Activated T-cell treated with anti-CD3 and anti-CD28 coated beads, Interleukin-2, amount 50 U/mL, for 72 hours (primary cell): ENCODE measurements at places on chromosomes 2 and 18. TPM values are rescaled to one million over a fixed set of nuclear protein-coding genes. Genes with fewer than 3 reads are reported as not detected.

The BOLL gene
- total RNA-seq = 0.10 TPM

DNA sequence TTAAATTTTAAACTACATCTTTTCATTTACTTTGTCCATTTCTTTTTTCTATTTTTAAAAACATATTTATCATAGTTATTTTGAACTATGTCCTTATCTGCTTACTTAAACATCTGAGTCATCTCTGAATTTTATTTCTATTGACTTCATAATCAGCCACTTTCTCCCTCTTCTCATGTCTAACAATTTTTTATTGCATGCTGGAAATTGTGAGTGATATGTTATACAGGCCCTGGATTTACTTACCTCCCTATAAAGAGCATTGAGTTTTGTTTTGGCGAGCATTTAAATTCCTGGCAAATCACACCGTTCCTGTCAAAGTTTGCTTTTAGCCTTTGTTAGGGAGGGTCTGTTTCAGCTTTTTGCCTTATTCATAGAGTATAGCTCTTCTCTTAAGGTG lies 39.3 kb downstream of the KCNIP3 start:
- H3K27ac ChIP-seq = no peak overlapping the region
- H3K4me3 ChIP-seq = no peak overlapping the region
- peaks cover 3% of the 10 kb centered on the region for H3K27me3 ChIP-seq

The GCC2 gene
- total RNA-seq = 65.5 TPM

- H3K36me3 ChIP-seq = peaks cover 2% of the 10 kb centered on the region
- no peak overlapping the region for H3K27ac ChIP-seq
Measured at GRCh38 chr18:5334456-5335075, 39.0 kb upstream of the ZBTB14 start.

GRCh38 chr18:45874491-45875184 lies 49.2 kb downstream of the SIGLEC15 start:
- H3K4me3 ChIP-seq = peak overlapping the region; percentile 55
- H3K36me3 ChIP-seq = peaks cover 52% of the 10 kb centered on the region
- DNase-seq = peak; percentile 81

The TEKT4 gene
- total RNA-seq = not detected

The ALK gene
- not detected for total RNA-seq

DNA sequence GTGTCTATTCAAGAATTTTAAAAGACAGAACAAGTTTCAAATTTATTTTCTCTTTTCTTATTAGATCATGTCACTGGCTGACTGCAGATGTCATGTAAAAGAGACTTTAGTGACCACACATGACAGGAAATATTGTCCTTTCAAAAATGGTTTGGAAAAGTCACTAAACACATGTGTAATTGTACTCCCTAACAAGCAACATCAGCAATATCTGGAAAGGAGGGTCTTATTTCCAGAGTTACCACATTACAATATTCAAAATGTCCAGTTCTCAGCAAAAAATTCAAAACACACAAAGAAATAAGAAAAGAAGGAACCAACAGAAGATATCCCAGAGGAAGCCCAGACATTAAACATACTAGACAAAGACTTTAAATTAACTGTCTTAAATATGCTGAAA lies 197.1 kb downstream of the EN1 start:
- H3K27me3 ChIP-seq = no peaks in the 10 kb centered on the region
- H3K27ac ChIP-seq = no peak overlapping the region
- H3K36me3 ChIP-seq = peaks cover 4% of the 10 kb centered on the region
- no peak overlapping the region for H3K4me3 ChIP-seq

- H3K36me3 ChIP-seq = no peaks in the 10 kb centered on the region
- no peak for DNase-seq
- H3K4me3 ChIP-seq = no peak overlapping the region
Measured at GRCh38 chr2:17791121-17791816, 25.0 kb upstream of the MSGN1 start.

The LINC00305 gene
- not detected for total RNA-seq

The DYNC1I2 gene
- total RNA-seq = 39.5 TPM

- H3K36me3 ChIP-seq = no peaks in the 10 kb centered on the region
- H3K27me3 ChIP-seq = no peaks in the 10 kb centered on the region
- H3K4me1 ChIP-seq = no peaks in the 10 kb centered on the region
- DNase-seq = no peak
- H3K4me3 ChIP-seq = no peak overlapping the region
- H3K27ac ChIP-seq = no peak overlapping the region
Measured at GRCh38 chr18:33987206-33987605, 237.5 kb downstream of the NOL4 start.

DNA sequence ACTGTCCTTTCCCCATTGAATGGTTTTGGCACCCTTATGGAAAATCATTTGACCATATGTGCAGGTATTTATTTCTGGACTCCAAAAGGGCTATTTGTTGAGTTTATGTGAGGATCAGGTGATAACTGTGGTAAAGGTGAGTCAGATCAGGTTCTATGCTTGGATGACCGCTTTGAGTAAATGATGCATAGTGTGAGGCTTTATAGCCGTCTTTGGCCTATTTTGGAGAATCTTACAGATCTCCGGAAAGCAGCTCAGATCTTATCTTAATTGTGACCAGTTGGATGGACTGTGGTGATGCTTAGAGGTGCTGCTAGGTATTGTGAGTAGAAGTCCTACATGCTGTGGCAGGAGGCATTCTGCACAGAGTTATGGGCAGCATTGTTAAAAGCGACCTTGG lies 126.2 kb downstream of the METTL8 start:
- H3K4me3 ChIP-seq = no peak overlapping the region
- no peaks in the 10 kb centered on the region for H3K4me1 ChIP-seq
- H3K36me3 ChIP-seq = peaks cover 12% of the 10 kb centered on the region
- DNase-seq = no peak
- H3K27ac ChIP-seq = no peak overlapping the region

The CYRIA gene
- 2.3 TPM for total RNA-seq

- H3K36me3 ChIP-seq = no peaks in the 10 kb centered on the region
- no peak overlapping the region for H3K27ac ChIP-seq
- H3K27me3 ChIP-seq = peaks cover 7% of the 10 kb centered on the region
- H3K4me3 ChIP-seq = no peak overlapping the region
- H3K4me1 ChIP-seq = no peaks in the 10 kb centered on the region
- no peak for DNase-seq
Measured at GRCh38 chr2:220887271-220887870, 684.7 kb downstream of the EPHA4 start.

The SPP2 gene
- total RNA-seq = not detected

The GAREM2 gene
- 1.4 TPM for total RNA-seq

DNA sequence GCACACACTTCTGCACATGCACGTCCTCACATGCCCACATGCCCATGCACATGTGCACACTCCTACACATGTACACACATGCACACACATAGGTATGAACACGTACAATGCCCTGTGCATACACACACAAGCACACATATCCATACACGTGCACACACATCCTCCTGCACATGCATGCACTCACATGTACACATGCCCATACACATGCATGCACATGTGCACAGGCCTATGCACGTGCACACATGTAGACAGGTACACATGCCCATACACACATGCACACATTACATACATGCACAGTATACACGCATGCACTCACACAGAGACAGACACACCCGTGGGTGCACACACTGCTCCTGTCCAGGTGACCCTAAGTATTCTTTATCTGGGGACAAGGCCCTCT lies 34.3 kb downstream of the GPC1 start:
- H3K36me3 ChIP-seq = peaks cover 4% of the 10 kb centered on the region
- no peaks in the 10 kb centered on the region for H3K4me1 ChIP-seq
- H3K4me3 ChIP-seq = no peak overlapping the region
- H3K27ac ChIP-seq = no peak overlapping the region
- no peaks in the 10 kb centered on the region for H3K27me3 ChIP-seq
- no peak for DNase-seq

DNA sequence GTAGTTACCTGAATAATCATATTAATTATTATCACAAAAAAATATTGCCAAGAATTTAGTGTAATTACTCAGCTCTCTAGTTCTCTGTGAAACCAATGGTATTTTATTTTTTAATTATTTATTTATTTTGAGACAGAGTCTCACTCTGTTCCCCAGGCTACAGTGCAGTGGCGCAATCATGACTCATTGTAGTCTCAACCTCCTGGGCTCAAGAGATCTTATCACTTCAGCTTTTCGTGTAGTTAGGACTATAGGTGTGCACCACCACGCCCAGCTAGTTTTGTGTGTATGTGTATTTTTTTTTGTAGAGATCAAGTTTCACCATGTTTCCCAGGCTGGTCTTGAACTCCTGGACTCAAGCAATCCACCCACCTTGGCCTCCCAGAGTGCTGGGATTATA lies 440.4 kb upstream of the CDH20 start:
- no peak for DNase-seq
- H3K36me3 ChIP-seq = no peaks in the 10 kb centered on the region
- no peak overlapping the region for H3K4me3 ChIP-seq

DNA sequence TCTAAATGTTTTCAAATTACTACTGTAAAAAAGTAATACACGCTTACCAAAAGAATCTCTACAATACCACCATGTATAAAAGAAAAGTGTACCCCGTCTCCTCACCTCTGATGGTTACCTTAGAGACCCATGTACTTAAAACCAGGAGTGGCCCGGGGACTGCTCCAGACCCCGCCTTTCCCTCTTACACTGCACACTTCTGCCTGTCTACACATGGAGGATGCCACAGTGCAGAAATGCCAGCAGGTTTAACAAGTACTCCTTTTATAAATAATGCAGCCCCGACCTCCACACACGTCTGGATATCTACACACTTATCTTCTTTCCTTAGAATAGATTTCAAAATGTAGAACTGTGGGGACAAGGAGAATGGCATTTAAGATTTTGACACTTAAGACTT lies 5.3 kb downstream of the HDAC4 start:
- no peaks in the 10 kb centered on the region for H3K27me3 ChIP-seq
- no peak for DNase-seq
- no peak overlapping the region for H3K4me3 ChIP-seq
- peaks cover 56% of the 10 kb centered on the region for H3K4me1 ChIP-seq
- no peak overlapping the region for H3K27ac ChIP-seq

- DNase-seq = no peak
- no peaks in the 10 kb centered on the region for H3K36me3 ChIP-seq
- no peak overlapping the region for H3K27ac ChIP-seq
- H3K27me3 ChIP-seq = no peaks in the 10 kb centered on the region
- H3K4me3 ChIP-seq = no peak overlapping the region
Measured at GRCh38 chr2:75003773-75004172, 45.3 kb downstream of the POLE4 start.

GRCh38 chr2:82062463-82062862 lies 1757.9 kb upstream of the LRRTM1 start:
- no peaks in the 10 kb centered on the region for H3K4me1 ChIP-seq
- DNase-seq = no peak
- H3K36me3 ChIP-seq = no peaks in the 10 kb centered on the region

DNA sequence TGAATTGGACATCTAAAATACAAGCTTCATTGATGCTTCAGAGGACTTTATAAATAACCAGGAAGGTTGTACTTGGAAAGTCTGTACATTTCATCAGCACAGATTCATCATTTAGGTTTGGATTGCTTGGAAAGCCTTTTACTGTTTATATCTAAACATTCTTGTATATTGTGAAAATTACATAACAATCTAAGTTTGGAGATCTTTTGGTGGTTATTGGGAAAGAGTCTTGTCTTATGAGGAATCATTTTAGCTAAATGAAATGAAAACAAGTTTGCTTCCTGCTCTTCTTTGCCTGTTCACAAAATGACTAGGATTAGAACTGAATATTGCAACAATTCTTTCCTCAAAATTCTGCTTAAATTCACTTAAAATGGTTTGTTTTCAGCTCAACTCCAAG lies 79.3 kb downstream of the ABI2 start:
- no peak overlapping the region for H3K4me3 ChIP-seq
- DNase-seq = no peak
- H3K36me3 ChIP-seq = peaks cover 2% of the 10 kb centered on the region
- no peaks in the 10 kb centered on the region for H3K4me1 ChIP-seq
- H3K27ac ChIP-seq = no peak overlapping the region
- no peaks in the 10 kb centered on the region for H3K27me3 ChIP-seq

The NPHP1 gene
- 1.1 TPM for total RNA-seq

GRCh38 chr2:240987588-240987987 lies 10.8 kb upstream of the SNED1 start:
- H3K36me3 ChIP-seq = no peaks in the 10 kb centered on the region
- no peak overlapping the region for H3K4me3 ChIP-seq
- H3K4me1 ChIP-seq = no peaks in the 10 kb centered on the region
- no peaks in the 10 kb centered on the region for H3K27me3 ChIP-seq
- no peak overlapping the region for H3K27ac ChIP-seq

- H3K4me3 ChIP-seq = no peak overlapping the region
- peaks cover 13% of the 10 kb centered on the region for H3K36me3 ChIP-seq
- H3K27me3 ChIP-seq = no peaks in the 10 kb centered on the region
- H3K4me1 ChIP-seq = peaks cover 59% of the 10 kb centered on the region
- no peak for DNase-seq
Measured at GRCh38 chr18:3055186-3055728, 42.3 kb upstream of the LPIN2 start.

The ABCB11 gene
- total RNA-seq = not detected

DNA sequence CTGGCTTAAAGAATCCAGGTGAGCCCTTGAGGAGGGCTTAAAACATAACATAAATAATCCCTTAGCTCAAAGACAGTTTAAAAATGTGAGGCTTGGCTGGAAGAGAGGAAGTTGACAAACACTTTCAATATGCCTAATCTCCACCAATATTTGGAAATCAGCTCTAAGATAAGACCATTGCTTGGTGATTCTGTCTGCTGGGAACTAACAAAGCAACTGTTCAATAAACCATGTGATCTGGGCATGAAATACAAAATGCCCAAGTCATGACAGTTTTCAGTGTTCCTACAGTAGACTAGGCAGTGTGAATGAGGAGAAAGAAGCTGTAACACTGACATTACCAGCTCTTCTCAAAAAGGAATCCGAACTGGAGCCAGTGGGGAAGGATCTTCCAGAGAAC lies 10.7 kb downstream of the MFF start:
- peaks cover 9% of the 10 kb centered on the region for H3K36me3 ChIP-seq
- peak overlapping the region; percentile 59 for H3K27ac ChIP-seq

The CCT7 gene
- total RNA-seq = 384 TPM

GRCh38 chr18:23626451-23627279 lies 36.0 kb downstream of the ANKRD29 start:
- no peak overlapping the region for H3K27ac ChIP-seq
- no peaks in the 10 kb centered on the region for H3K36me3 ChIP-seq
- peaks cover 18% of the 10 kb centered on the region for H3K4me1 ChIP-seq
- H3K4me3 ChIP-seq = no peak overlapping the region
- no peak for DNase-seq
- H3K27me3 ChIP-seq = peaks cover 7% of the 10 kb centered on the region

DNA sequence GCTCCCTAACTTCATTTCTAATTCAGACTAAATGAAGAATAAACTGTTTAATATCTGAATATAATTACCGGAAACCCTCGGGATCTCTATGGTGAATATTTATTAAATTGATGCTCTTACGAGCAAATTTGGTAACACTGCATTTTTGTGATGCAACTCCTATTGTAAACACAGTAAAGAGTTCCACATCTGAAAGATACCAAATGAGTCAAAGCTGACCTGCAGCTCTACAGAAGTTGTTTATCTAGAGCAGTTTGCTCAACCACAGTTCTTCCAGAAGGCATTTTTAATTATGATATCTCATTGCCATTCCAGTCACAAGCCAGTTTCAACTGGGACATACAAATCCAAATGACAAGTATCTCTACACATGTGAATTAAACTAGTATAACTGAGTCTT lies 129.7 kb downstream of the PKP4 start:
- no peaks in the 10 kb centered on the region for H3K36me3 ChIP-seq
- H3K4me3 ChIP-seq = no peak overlapping the region
- DNase-seq = no peak
- H3K27me3 ChIP-seq = no peaks in the 10 kb centered on the region
